ENCODE measurements at places on chromosomes 5 and 9. TPM values are rescaled to one million over a fixed set of nuclear protein-coding genes. Genes with fewer than 3 reads are reported as not detected.

Gene LHX3
- total RNA-seq = not detected

Gene HK3
- 0.14 TPM for total RNA-seq

Gene PCDHGA9
- total RNA-seq = 0.73 TPM

Gene GPRIN1
- 8.2 TPM for total RNA-seq

Gene IFNA2
- not detected for total RNA-seq

Gene ARAP3
- total RNA-seq = 17.4 TPM

Gene PCDHGA6
- 0.41 TPM for total RNA-seq

Gene GFI1B
- not detected for total RNA-seq

Gene MSX2
- total RNA-seq = 5.6 TPM

Gene GRXCR2
- total RNA-seq = not detected

Gene GMCL2
- total RNA-seq = not detected

Gene PITX1
- total RNA-seq = not detected

Gene CYLC2
- not detected for total RNA-seq

Gene EMB
- 19.8 TPM for total RNA-seq

Gene SARDH
- total RNA-seq = 3.7 TPM

Gene LRRC19
- total RNA-seq = not detected

Gene GDF9
- total RNA-seq = 0.34 TPM

Gene IDNK
- total RNA-seq = 1.3 TPM

Gene OBP2A
- not detected for total RNA-seq

Gene SHROOM1
- 5.0 TPM for total RNA-seq

Gene NMUR2
- not detected for total RNA-seq

Gene PCSK5
- 11.5 TPM for total RNA-seq

Gene HSPB3
- not detected for total RNA-seq

Gene RASEF
- total RNA-seq = 0.91 TPM

Gene ITGA1
- 83.1 TPM for total RNA-seq

Gene NEUROG1
- total RNA-seq = not detected

Gene DMRTA1
- total RNA-seq = 6.1 TPM

Gene ADAMTS6
- 37.1 TPM for total RNA-seq

Gene DMRT1
- total RNA-seq = not detected

Gene RGS7BP
- 0.07 TPM for total RNA-seq

Gene CAVIN4
- total RNA-seq = 6.0 TPM

Gene SEMA6A
- 34.2 TPM for total RNA-seq

Gene TLR4
- 9.1 TPM for total RNA-seq

Gene CDC25C
- total RNA-seq = 1.6 TPM

Measured in astrocyte (in vitro differentiated cells and primary cell).